Tibial nerve (tissue), 4 donors: ENCODE measurements at places on chromosomes 6 and 20. TPM values are rescaled to one million over a fixed set of nuclear protein-coding genes. Genes with fewer than 3 reads are reported as not detected.

The VGLL2 gene
- total RNA-seq = not detected

The BTN1A1 gene
- total RNA-seq = not detected

The ARMC2 gene
- total RNA-seq = 3.9 TPM

DNA sequence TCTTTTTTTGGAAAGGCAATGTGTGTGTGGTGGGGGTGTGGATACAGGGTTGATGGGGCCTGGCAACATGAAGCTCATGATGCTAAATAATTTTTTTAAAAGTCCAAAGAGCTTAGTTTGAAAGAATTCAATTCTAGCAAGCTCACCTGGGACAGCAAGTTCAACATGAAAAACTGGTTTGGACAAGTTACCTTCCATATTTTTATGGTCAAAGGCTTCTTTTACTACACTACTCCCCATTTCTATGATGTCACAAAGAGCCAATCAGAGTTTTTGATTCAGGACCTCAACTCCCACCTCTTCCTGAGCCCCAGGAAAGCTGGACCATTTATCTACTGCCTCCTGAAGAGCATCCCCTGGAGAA is 66.1 kb upstream of the CTNNBL1 start:
- DNase-seq = no peak

The GRIK2 gene
- 4.7 TPM for total RNA-seq

- DNase-seq = no peak
These were observed 292.1 kb downstream of the CDKAL1 start for GRCh38 chr6:20826378-20826777.

GRCh38 chr6:99189823-99190721 is 159.4 kb downstream of the FAXC start:
- no peak for DNase-seq

DNA sequence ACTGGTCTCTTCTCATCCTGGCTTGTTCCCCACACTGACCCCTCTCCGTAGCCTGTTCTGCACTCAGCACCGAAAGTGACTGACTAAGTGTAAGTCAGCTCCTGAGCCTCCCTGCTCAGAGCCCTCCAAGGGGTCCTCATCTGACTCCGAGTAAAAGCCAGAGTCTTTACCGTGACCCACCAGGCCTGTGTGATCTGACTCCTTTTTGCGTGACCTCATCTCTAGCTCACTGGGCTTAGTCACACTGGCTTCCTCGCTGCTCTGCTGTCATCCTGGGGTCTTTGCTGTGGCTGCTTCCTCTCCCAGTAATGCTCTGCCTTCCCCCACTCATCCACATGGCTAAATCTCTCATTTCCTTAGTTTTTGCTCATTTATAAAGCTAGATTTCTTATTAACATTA is 116.6 kb downstream of the PLCB4 start:
- no peak for DNase-seq

GRCh38 chr20:8043687-8044282 is 24.2 kb upstream of the TMX4 start:
- no peak for DNase-seq
